Suprapubic skin (tissue), 4 donors: ENCODE measurements at places on chromosomes 11 and 22.

DNA sequence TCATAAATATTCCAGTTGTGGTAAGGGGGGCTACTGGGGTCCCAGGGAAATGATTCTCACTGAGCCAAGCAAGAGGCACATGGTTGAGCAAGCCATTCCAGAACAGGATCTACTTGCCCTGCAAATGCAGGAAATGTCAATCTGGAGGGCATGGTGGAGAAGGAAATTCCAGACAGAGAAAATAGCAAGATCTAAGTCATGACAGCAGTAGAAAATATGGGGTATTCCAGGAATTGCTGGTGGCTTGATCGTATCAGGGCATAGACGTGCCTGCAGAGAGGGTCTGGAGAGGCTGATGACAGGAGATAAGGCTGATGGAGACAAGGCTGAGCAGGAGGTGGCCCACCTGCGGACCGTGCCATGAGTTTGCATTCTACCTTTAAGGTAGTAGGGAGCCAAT is 566.3 kb upstream of the CADM1 start:
- H3K4me1 ChIP-seq = no peaks in the 10 kb centered on the region
- H3K4me3 ChIP-seq = no peak overlapping the region
- H3K27ac ChIP-seq = no peak overlapping the region
- H3K27me3 ChIP-seq = peaks cover 18% of the 10 kb centered on the region
- no peak for DNase-seq
- H3K36me3 ChIP-seq = no peaks in the 10 kb centered on the region

- no peaks in the 10 kb centered on the region for H3K36me3 ChIP-seq
- DNase-seq = no peak
- H3K27me3 ChIP-seq = peaks cover 14% of the 10 kb centered on the region
- H3K4me3 ChIP-seq = no peak overlapping the region
- H3K27ac ChIP-seq = peak overlapping the region; percentile 18
Measured at GRCh38 chr11:120149246-120149645, 11.3 kb upstream of the TRIM29 start.

- DNase-seq = no peak
- H3K36me3 ChIP-seq = no peaks in the 10 kb centered on the region
- no peaks in the 10 kb centered on the region for H3K4me1 ChIP-seq
- H3K27me3 ChIP-seq = no peaks in the 10 kb centered on the region
Measured at GRCh38 chr11:107247167-107247861, 210.3 kb downstream of the CWF19L2 start.

GRCh38 chr11:70887542-70887827 is 364.9 kb downstream of the SHANK2 start:
- no peaks in the 10 kb centered on the region for H3K4me1 ChIP-seq
- no peaks in the 10 kb centered on the region for H3K36me3 ChIP-seq
- H3K27me3 ChIP-seq = peaks cover 13% of the 10 kb centered on the region
- DNase-seq = no peak

GRCh38 chr11:48002561-48002960 is 22.2 kb downstream of the PTPRJ start:
- H3K27ac ChIP-seq = no peak overlapping the region
- no peak overlapping the region for H3K4me3 ChIP-seq
- H3K36me3 ChIP-seq = no peaks in the 10 kb centered on the region
- H3K4me1 ChIP-seq = peaks cover 52% of the 10 kb centered on the region
- no peaks in the 10 kb centered on the region for H3K27me3 ChIP-seq

DNA sequence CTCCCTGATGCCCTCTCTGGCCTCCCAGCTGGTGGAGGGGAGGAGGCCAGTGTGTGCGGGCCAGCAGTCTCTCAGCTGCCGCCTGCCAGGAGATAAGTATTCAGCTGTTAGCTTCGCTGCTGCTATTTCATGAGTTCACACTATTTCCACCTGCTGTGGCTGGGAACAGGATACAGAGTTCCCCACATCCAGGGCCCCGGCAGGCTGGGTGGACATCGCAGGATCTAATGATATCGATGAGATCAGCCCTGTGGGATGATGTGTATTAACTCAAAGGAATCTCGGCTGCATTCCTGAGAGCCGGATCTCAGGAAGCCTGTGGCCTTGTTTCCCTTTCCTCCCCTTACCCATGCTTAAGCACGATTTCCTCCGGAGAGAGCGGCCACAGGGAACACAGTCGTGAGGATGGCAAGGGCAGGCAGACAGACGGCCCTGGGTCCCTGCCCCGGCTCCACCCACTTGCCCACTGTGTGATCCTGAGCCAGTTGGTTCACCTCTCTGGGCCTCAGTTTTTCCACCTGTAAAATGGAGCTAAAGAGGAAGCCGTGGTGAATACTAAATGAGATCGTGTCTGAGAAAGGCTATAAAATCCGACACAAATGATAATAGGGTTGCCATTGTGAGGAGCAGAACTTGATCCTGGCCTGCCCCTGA is 6.5 kb upstream of the PVALB start:
- no peaks in the 10 kb centered on the region for H3K4me1 ChIP-seq
- no peaks in the 10 kb centered on the region for H3K36me3 ChIP-seq
- DNase-seq = no peak
- H3K4me3 ChIP-seq = no peak overlapping the region

- H3K27ac ChIP-seq = no peak overlapping the region
- H3K27me3 ChIP-seq = no peaks in the 10 kb centered on the region
- peaks cover 13% of the 10 kb centered on the region for H3K4me1 ChIP-seq
- no peak for DNase-seq
- H3K4me3 ChIP-seq = no peak overlapping the region
Measured at GRCh38 chr11:69041516-69041915, 7.2 kb upstream of the TPCN2 start.

DNA sequence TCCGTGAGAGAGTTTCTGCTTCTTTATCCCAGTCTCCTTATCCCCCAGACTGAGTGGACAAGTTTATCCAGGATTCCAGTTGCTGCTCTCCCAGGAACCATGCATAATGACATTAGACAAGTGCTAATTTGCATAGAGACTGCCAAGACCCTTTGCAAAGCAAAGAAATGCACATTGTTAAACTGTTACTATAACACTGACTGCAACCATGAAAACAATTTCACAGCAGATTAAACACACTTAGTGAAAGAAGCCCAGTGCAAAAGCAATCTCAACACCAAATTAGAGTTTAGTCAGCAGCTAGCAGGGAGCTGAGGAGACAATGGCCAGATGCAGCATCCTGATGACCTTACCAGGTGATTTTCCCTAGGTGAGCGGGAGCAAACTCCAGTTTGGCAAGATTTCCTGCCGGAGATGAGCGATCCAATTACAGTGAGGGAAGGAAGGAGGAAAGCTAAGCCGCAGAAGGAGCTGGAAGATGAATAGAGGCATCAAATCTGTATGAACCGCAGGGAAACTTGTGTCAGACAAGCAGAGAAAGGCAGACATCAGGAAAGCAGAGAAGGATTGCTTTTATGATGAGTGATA is 273.8 kb upstream of the B3GAT1 start:
- DNase-seq = no peak
- H3K27ac ChIP-seq = no peak overlapping the region
- H3K4me1 ChIP-seq = no peaks in the 10 kb centered on the region
- H3K4me3 ChIP-seq = no peak overlapping the region
- H3K36me3 ChIP-seq = no peaks in the 10 kb centered on the region

GRCh38 chr11:87255589-87255988 is 217.9 kb downstream of the TMEM135 start:
- no peaks in the 10 kb centered on the region for H3K36me3 ChIP-seq
- H3K4me3 ChIP-seq = no peak overlapping the region
- DNase-seq = no peak
- no peaks in the 10 kb centered on the region for H3K4me1 ChIP-seq
- no peaks in the 10 kb centered on the region for H3K27me3 ChIP-seq

DNA sequence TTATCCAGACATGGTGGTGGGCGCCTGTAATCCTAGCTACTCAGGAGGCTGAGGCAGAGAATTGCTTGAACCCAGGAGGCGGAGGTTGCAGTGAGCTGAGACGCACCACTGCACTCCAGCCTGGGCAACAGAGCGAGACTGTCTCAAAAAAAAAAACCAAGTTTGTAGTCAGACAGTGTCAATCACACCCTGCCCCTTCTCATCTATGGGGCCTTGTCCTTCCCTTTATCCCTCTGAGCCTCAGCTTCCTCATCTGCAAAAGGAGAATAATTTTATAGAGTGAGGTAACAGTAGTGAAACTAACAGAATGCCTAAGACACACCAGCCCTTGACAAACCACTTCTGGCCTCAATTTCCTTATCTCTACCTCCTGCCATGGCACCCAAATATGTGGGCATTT is 10.7 kb downstream of the BCL9L start:
- no peaks in the 10 kb centered on the region for H3K36me3 ChIP-seq
- no peaks in the 10 kb centered on the region for H3K27me3 ChIP-seq
- H3K27ac ChIP-seq = peak overlapping the region; percentile 96
- H3K4me1 ChIP-seq = peaks cover 100% of the 10 kb centered on the region
- H3K4me3 ChIP-seq = no peak overlapping the region

DNA sequence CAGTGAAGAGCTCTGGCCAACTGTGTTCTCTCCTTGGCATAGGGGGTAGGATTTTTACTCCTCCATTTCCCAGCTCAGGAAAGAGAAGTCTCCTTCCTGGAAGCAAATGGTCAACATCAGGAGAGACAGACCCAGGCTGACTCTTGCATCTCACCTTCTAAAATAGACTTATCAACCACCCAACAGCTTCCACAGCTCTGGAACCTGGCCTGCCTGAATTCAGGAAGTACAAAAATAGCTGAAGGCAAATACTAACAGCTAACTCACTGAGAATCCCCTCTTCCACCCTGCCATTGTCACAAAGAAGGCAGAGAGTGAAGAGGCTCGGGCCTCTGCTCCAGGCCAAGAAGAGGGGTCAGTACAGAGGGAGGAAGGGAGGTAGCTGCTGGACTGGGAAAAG is 213.6 kb downstream of the NXPE2 start:
- no peaks in the 10 kb centered on the region for H3K27me3 ChIP-seq
- H3K36me3 ChIP-seq = no peaks in the 10 kb centered on the region
- H3K4me1 ChIP-seq = no peaks in the 10 kb centered on the region
- no peak for DNase-seq
- no peak overlapping the region for H3K27ac ChIP-seq
- H3K4me3 ChIP-seq = no peak overlapping the region

GRCh38 chr11:120658071-120658423 is 146.5 kb downstream of the GRIK4 start:
- DNase-seq = no peak
- H3K4me3 ChIP-seq = no peak overlapping the region
- H3K4me1 ChIP-seq = no peaks in the 10 kb centered on the region
- H3K27me3 ChIP-seq = peaks cover 15% of the 10 kb centered on the region

DNA sequence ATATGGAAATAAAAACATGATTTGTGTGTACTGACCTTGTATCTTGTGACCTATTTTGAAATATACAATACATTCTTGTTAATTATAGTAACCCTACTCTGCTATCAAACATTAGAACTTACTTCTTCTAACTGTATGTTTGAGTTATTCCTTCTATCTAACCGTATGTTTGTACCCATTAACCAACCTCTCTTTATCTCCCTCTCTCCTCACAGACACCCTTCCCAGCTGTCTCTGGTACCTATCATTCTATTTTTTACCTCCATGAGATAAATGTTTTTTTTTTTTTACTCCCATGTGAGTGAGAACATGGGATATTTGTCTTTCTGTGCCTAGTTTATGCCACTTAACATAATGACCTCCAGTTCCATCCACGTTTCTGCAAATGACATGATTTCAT is 128.7 kb downstream of the DDX10 start:
- no peak overlapping the region for H3K4me3 ChIP-seq
- no peaks in the 10 kb centered on the region for H3K36me3 ChIP-seq
- no peaks in the 10 kb centered on the region for H3K4me1 ChIP-seq
- H3K27me3 ChIP-seq = no peaks in the 10 kb centered on the region

DNA sequence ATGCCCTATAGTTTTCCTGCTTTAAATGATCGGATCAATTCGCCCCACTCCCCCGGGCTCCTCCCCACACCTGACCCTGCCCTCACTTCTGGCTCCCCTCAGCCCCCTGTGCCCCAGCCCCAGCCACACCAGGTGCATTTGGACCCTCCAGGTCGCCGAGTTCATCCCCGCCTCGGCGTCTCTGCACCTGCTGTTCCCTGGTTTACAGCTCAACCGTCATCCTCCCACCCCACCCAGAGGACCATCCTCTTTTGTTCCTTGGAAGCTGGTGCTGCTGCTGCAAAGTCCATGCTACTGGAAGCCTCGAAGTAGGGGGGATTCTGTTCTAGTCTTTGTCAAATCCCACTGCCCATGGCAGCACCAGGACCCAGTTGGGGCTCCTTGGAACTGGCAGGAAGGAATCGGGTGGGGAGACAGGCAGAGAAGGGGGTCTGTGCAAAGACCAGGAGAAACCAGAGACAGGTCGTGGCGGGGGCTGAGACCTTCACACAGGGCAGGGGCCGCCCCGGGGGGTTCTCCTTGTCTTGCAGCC is 4.5 kb upstream of the MUC5B start:
- peaks cover 48% of the 10 kb centered on the region for H3K27me3 ChIP-seq
- H3K4me3 ChIP-seq = no peak overlapping the region
- H3K36me3 ChIP-seq = no peaks in the 10 kb centered on the region
- peak; percentile 24 for DNase-seq

GRCh38 chr11:128214263-128214662 is 373.1 kb downstream of the ETS1 start:
- no peaks in the 10 kb centered on the region for H3K36me3 ChIP-seq
- H3K4me1 ChIP-seq = peaks cover 19% of the 10 kb centered on the region
- no peak for DNase-seq
- no peak overlapping the region for H3K4me3 ChIP-seq

DNA sequence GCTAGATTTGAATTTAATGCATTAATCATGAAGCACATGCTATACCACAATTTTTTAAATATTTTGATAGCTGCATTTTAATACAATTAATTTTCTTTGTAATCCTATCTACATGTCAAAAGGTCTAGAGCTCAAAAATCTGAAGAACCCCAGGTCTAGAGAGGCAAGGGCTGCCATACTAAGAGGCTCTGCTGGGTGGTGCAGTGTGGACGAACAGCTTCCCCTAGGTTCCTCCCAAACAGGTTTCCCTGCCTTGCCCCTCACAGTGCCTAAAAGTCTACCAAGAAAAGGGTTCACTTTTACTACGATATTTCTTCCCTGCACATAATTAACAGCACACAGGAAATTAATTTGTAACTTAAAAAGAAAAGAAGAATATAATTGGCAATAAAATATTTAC is 681.1 kb downstream of the OPCML start:
- no peak for DNase-seq
- H3K36me3 ChIP-seq = no peaks in the 10 kb centered on the region
- H3K4me1 ChIP-seq = no peaks in the 10 kb centered on the region
- H3K27ac ChIP-seq = no peak overlapping the region
- no peaks in the 10 kb centered on the region for H3K27me3 ChIP-seq

- H3K27ac ChIP-seq = no peak overlapping the region
- no peak overlapping the region for H3K4me3 ChIP-seq
- H3K27me3 ChIP-seq = peaks cover 5% of the 10 kb centered on the region
- H3K4me1 ChIP-seq = peaks cover 10% of the 10 kb centered on the region
- H3K36me3 ChIP-seq = no peaks in the 10 kb centered on the region
Measured at GRCh38 chr11:119533462-119533861, 110.5 kb upstream of the THY1 start.

DNA sequence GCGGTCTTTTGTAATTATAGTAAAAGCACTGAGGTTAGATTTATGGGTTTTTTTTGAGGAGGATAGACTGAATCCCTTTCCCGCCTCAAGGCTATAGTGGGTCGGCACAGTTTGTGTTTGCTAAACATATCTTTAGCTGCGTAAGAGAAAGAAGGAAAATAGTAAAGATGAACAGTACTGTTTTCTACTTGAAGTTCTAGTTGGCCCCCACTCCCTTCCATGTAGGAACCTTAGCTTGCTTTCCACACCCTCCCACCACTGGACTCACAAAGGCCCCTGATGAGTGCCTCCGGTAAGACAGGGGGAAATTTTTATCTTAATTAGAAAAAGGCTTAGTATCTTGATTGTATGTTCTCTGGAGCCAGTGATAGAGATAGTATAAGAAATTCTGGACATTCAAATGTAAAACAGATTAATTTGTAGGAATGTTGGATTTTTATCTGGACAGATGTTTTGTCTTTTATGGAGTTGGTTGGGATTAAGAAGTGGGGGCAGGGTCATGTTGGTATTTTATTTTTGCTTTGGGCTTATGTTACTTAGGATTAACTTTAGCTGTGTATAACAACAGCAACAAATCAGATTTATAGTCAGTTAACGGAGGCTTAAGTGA is 49.4 kb downstream of the PTPRJ start:
- H3K27me3 ChIP-seq = no peaks in the 10 kb centered on the region
